H9 (cell line): ENCODE measurements at places on chromosomes 1 and 21. TPM values are rescaled to one million over a fixed set of nuclear protein-coding genes. Genes with fewer than 3 reads are reported as not detected.
A peak's percentile ranks its signal among the peaks of the same experiment; 100 is the strongest.

DNA sequence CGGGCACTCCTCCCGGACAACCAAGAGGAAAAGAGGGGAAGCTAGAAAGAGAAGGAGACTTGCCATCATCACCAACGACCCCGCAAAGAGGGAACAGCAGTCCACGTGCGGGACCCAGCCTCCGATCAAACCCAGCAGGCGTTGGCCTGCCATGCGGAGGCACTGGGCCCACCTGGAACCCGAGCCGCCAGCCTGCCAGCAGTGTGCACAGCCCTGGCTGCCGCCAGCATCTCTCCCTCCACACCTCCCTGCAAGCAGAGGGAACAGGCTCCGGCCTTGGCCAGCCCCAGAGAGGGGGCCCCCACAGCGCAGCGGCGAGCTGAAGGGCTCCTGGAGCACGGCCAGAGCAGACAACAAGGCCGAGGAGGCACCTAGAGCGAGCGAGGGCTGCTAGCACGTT is 1244.7 kb upstream of the B3GALT2 start:
- H3K36me3 ChIP-seq, result no peaks in the 10 kb centered on the region
- no peak overlapping the region for H3K4me3 ChIP-seq
- H3K27me3 ChIP-seq, result no peaks in the 10 kb centered on the region
- no peak overlapping the region for H3K27ac ChIP-seq

GRCh38 chr1:66380452-66381212 is 153.3 kb upstream of the SGIP1 start:
- H3K4me1 ChIP-seq, result peaks cover 3% of the 10 kb centered on the region; the same call in 1 of the 2 replicates
- H3K27me3 ChIP-seq, result no peaks in the 10 kb centered on the region
- no peak for DNase-seq
- peaks cover 34% of the 10 kb centered on the region for H3K36me3 ChIP-seq
- no peak overlapping the region for H3K4me3 ChIP-seq

Gene FOXD2
- total RNA-seq, result 0.07 TPM in 1 of 2 replicates, not detected in the other

Gene TEX38
- total RNA-seq, result not detected in 2 replicates

Gene ARHGEF11
- total RNA-seq, result 38.1 and 41.1 TPM in 2 replicates

Gene GBP5
- not detected in 2 replicates for total RNA-seq

GRCh38 chr1:25184001-25184762 is 48.1 kb downstream of the SYF2 start:
- no peak overlapping the region for H3K27ac ChIP-seq
- H3K4me3 ChIP-seq, result no peak overlapping the region
- no peaks in the 10 kb centered on the region for H3K27me3 ChIP-seq
- no peaks in the 10 kb centered on the region for H3K36me3 ChIP-seq
- H3K4me1 ChIP-seq, result no peaks in the 10 kb centered on the region
- DNase-seq, result no peak

DNA sequence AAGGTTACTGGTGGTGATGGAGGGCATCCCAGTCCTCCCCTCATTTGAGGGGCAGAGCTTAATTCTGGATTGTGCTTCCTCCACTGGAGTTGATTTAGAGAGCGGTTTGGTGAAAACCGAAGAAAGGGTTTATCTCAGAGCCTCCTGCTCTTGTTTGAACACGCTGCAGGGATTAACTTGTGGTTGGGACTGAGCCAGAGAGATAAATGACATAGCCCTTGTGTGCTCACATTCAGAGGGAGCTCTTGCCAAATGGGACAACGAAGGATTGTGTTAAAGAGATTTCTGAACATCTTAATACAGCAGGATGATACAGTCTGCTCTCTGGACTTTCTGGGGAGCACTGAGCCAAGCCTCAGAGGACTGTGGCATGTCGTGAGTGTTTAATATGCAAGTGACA is 308.2 kb downstream of the DISC1 start:
- DNase-seq, result no peak
- no peak overlapping the region for H3K27ac ChIP-seq
- no peaks in the 10 kb centered on the region for H3K27me3 ChIP-seq
- H3K4me3 ChIP-seq, result no peak overlapping the region

Gene BARHL2
- not detected in 2 replicates for total RNA-seq

DNA sequence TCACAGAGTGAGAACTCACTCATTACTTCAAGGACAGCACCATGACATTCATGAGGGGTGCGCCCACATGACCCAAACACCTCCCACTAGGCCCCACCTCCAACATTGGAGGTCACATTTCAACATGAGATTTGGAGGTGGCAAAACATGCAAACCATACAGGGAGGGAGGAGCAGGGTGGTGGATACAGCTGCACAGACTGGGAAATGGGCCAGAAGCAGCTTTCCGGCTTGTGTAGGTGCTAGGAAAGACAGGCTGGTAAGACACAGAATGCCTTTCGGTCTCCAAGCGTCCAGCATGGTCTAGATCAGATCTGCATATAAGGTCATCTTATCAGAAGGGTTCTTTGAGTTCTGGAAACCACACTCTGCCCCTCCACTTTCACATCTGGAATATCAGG is 35.1 kb upstream of the TINAGL1 start:
- no peak overlapping the region for H3K27ac ChIP-seq
- no peak for DNase-seq
- no peak overlapping the region for H3K4me3 ChIP-seq
- H3K27me3 ChIP-seq, result no peaks in the 10 kb centered on the region

Gene RHCE
- total RNA-seq, result 0.26 and 0.90 TPM in 2 replicates

Gene PGLYRP4
- not detected in 2 replicates for total RNA-seq

DNA sequence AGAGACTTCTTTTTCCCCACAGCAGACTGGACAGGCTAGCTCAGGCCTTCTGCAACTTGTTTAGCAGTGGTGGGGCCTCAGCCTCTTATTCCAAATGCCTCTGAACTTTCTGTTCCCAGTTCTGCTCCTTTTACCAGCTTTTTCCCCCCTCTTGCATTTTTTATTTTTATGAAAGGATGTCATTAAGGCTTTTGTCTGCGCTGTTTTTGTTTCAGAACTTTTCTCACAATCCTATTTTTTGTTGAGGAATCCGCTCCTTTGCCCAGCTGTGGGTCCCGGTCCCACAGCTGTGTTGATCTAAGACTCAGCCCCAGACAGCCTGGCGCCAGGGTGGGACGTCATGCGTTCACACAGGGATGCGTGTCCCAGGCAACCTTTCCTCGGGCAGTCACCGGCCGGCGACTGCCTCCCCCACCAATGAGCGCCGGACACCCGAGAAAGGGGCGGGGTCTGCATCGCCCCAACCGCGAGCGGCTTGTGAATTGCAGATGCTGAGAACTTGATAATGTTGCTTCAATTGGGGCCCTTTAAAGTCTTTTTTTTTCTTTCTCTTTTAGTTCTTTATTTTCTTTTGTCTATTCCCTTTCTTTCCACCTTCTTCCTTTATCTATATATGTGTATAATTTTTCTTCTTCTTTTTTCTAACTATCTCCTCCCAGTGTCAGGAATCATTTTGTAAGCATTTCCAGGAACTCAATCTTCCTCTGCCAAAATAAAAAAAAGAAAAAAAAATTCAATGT is 3.0 kb upstream of the ID3 start:
- H3K27me3 ChIP-seq, result no peaks in the 10 kb centered on the region
- peaks cover 12% of the 10 kb centered on the region; the same call in 1 of the 2 replicates for H3K4me1 ChIP-seq
- H3K27ac ChIP-seq, result peak overlapping the region; percentile 29
- peak overlapping the region; percentile 53 for H3K4me3 ChIP-seq
- H3K36me3 ChIP-seq, result peaks cover 9% of the 10 kb centered on the region

DNA sequence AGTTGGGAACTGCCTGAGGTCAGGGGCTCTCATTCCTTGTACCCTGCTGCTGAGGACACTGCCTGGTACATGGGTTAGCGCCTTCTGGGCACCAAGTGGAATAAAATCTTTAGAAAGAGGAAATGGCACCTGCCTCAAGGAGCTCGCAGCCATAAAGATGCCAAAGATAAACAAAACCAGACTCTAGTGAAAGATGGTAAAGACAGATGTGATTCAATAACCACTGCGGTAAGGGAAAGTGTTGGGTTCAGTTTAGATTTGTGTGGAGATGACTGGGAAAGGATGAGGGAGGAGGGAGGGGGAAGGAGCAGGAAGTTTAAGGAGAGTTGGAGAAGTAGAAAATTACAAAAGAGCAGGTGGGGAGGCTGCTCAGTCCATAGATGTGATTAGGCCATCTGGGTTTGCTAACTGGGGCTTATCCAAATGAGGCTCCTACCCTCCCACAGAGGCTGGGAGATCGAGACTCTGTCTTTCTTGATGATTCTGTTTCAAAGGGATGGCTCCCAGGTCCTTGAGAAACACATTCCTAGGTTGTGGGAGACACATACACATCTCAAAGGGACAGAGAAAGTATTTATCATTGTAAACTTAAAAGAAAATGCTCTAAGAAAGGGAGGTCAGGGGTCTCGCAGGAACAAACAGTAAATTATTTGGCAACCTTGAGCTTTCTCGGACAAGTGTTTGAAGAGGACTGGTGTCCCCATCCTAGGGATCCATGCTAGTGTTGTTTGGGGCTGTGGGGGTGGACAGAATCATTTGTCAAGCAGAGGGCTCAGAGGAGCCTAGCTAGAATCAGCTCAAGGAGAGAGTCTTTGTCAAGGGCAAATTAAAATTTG is 65.7 kb upstream of the MORC3 start:
- H3K4me3 ChIP-seq, result no peak overlapping the region
- H3K27ac ChIP-seq, result no peak overlapping the region
- H3K36me3 ChIP-seq, result peaks cover 9% of the 10 kb centered on the region; the same call in 1 of the 2 replicates
- DNase-seq, result no peak
- no peaks in the 10 kb centered on the region for H3K27me3 ChIP-seq
- H3K4me1 ChIP-seq, result no peaks in the 10 kb centered on the region

DNA sequence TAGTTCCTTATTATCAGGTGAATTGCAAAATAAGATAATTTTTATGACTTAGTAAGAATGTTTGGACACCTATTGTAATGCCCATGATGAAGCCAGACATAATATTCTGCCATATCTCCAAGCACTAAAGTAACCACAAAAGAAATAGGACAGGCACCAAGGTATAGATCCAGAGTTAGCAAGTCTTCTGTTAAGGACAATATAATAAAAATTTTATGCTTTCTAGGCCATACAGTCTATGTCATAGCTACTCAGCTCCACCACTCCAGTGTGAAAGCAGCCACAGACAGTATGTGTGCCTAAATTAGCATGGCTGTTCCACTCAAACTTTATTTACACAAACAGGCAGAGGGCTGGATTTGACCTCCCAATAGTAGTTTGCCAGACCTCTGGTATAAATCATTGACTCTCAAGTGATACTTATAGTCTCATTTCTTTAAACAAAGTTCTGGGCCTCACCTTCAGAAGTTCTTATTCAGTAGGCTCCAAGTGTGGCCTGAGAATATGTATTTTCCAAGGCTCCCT is 88.3 kb downstream of the SCMH1 start:
- peaks cover 7% of the 10 kb centered on the region; the same call in 2 of the 3 replicates for H3K36me3 ChIP-seq
- H3K4me1 ChIP-seq, result no peaks in the 10 kb centered on the region
- DNase-seq, result no peak

DNA sequence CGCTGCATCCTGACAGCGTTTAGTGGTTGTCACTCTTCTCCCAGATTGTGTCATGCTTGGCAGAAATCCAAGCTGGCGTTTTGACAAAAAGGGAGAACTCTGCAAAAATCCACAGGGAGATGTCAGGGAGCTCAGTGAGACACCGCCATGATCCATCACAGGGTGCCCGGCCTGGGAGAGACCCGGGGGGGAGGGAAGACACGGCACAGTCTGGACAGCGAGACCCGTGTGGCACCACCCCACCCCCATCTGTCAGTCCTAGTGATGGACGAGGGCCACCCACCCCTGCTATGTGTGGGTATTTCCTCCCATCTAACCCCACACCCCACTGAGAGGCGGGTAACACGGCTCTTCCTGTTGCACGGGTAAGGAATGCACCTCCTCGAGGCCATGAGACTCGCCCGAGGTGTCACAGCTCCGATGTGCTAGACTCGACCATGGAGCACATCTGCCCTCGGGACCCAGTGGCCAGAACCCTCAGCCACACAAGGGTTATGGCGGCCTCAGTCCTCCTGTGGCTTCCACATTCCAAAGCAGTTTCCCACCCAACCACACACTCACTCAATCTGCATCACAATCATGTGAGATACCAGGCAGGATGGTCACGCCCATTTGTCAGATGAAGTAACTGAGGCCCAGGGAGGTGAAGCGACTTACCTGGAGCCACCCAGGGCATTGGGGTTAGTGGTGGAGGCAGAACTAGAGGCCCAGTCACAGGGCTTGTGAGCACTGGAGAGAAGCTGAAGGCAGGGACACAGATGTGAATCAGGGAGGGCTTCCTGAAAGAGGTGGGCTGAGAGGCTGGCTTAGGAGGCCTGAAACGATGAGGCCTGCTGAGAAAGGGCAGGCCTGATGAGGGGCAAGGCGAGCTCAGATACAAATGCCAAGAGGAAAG is 688.5 kb downstream of the MATN1 start:
- peaks cover 8% of the 10 kb centered on the region for H3K36me3 ChIP-seq
- no peak for DNase-seq
- H3K27me3 ChIP-seq, result no peaks in the 10 kb centered on the region

Gene TCHH
- not detected in 2 replicates for total RNA-seq

Gene DDAH1
- total RNA-seq, result 36.0 and 36.3 TPM in 2 replicates

- no peak overlapping the region for H3K4me3 ChIP-seq
- no peaks in the 10 kb centered on the region for H3K4me1 ChIP-seq
- H3K36me3 ChIP-seq, result peaks cover 11% of the 10 kb centered on the region; the same call in 2 of the 3 replicates
Observed at GRCh38 chr1:14809191-14809981, 210.9 kb downstream of the KAZN start.

Gene CDA
- total RNA-seq, result 6.5 and 7.0 TPM in 2 replicates

DNA sequence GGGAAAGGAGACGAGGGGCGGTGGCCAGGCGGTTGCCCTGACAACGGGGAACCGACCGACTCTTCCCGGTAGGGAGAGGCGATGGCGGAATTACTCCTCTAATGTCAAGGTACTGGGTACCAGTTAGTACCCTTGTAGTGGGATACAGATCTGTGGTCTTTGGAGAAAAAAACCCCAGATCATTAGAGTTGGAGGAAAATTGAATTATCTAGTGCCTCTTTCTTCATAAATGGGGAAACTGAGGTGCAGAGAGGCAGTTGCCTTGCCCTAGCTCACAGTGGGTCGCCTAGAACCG is 545 bp upstream of the PEF1 start:
- peak overlapping the region; percentile 94 for H3K4me3 ChIP-seq
- peak overlapping the region; percentile 89 for H3K27ac ChIP-seq
- H3K36me3 ChIP-seq, result no peaks in the 10 kb centered on the region
- H3K4me1 ChIP-seq, result peaks cover 4% of the 10 kb centered on the region; the same call in 1 of the 2 replicates
- H3K27me3 ChIP-seq, result no peaks in the 10 kb centered on the region
- DNase-seq, result no peak

DNA sequence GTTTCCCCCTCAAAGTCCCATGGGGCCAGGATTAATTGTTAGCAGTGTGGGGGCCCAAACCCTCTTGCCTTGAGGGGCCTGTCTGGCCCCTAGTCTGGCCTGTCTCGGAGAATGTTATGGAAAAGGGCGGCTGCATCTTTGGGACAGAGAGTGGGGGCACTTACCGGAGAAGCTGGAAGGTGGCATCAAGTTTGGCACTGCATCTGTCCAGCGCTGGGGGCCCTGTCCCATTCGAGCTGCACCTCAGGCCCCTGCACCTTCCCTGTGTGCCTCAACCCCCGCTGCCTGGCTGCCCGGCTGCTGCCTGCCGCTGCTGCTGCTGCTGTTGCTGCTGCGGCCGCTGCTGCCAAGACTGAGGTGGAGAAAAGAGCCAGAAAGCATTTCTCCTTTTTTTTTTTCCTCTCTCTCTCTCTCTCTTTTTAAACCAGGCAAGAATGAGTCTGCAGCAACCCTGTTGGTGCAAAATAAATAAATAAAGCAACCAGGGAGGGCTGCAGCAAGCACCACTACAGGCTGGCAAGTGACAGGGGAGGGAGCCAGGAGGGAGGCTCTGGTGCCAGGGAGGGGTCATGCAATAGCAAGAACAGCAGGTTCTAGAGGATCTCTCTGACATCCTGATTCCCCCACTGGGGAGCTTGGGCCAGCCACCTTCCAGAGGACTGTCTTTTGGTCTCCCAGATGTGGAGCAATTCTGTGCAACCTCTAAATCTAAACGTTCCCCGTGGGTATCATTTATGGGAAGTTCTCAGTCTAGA is at the start of gene LINGO4:
Gene LINGO4, minus strand, starts transcription at position 354 of the 755 bp plus-strand sequence. CDS start 2,715 bp downstream, outside the sequence.
- H3K27me3 ChIP-seq, result 0 out of 2 replicates have a peak, but pooled peaks cover 2% of the 10 kb centered on the region
- no peak within 1 kb of the TSS for H3K4me3 ChIP-seq
- H3K4me1 ChIP-seq, result no peaks in the 10 kb centered on the region; the same call in 1 of the 2 replicates

Gene GALNT2
- total RNA-seq, result 56.1 and 57.6 TPM in 2 replicates

- H3K27ac ChIP-seq, result no peak overlapping the region
- H3K36me3 ChIP-seq, result no peaks in the 10 kb centered on the region
- no peaks in the 10 kb centered on the region for H3K4me1 ChIP-seq
- H3K4me3 ChIP-seq, result no peak overlapping the region
Observed at GRCh38 chr1:82612986-82613385, 812.3 kb downstream of the ADGRL2 start.
